Esophagus muscularis mucosa (tissue), 4 donors: ENCODE measurements at places on chromosomes 6 and 20. TPM values are rescaled to one million over a fixed set of nuclear protein-coding genes. Genes with fewer than 3 reads are reported as not detected.

CLPSL2 gene
- total RNA-seq, result not detected

STX11 gene
- 8.9 TPM for total RNA-seq

EYA2 gene
- 1.2 TPM for total RNA-seq

GRCh38 chr20:50356525-50356885 lies 153.7 kb upstream of the PTPN1 start:
- H3K27ac ChIP-seq, result no peak overlapping the region
- no peak for DNase-seq
- H3K4me3 ChIP-seq, result no peak overlapping the region
- no peaks in the 10 kb centered on the region for H3K27me3 ChIP-seq
- no peaks in the 10 kb centered on the region for H3K36me3 ChIP-seq
